ENCODE measurements at places on chromosomes 16 and 17. TPM values are rescaled to one million over a fixed set of nuclear protein-coding genes. Genes with fewer than 3 reads are reported as not detected.

TMEM106A gene
- total RNA-seq = 9.7 TPM

ST6GALNAC1 gene
- 322 TPM for total RNA-seq

MARCHF10 gene
- not detected for total RNA-seq

CES3 gene
- 203 TPM for total RNA-seq

NUP93 gene
- 34.1 TPM for total RNA-seq

ZNF423 gene
- total RNA-seq = 8.2 TPM

SLFN14 gene
- total RNA-seq = not detected

KRTAP2-2 gene
- not detected for total RNA-seq

CFAP119 gene
- total RNA-seq = 5.9 TPM

KRTAP9-2 gene
- total RNA-seq = not detected

KRTAP4-3 gene
- not detected for total RNA-seq

KRTAP4-1 gene
- 0.34 TPM for total RNA-seq

RPRML gene
- not detected for total RNA-seq

SCGB1C2 gene
- not detected for total RNA-seq

RND2 gene
- total RNA-seq = 0.15 TPM

SETD6 gene
- 11.4 TPM for total RNA-seq

CREBBP gene
- 60.7 TPM for total RNA-seq

CBFA2T3 gene
- total RNA-seq = 10.5 TPM

SEPTIN1 gene
- 5.7 TPM for total RNA-seq

KRTAP1-1 gene
- not detected for total RNA-seq

EPN2 gene
- total RNA-seq = 45.9 TPM

- peak; percentile 78 for DNase-seq
Measured at GRCh38 chr16:67428146-67428731, 2.7 kb upstream of the HSD11B2 start.

- no peak for DNase-seq
Measured at GRCh38 chr16:12690024-12690423, 113.7 kb downstream of the CPPED1 start.

GRCh38 chr17:63503341-63503705 lies 19.8 kb upstream of the KCNH6 start:
- no peak for DNase-seq

DNA sequence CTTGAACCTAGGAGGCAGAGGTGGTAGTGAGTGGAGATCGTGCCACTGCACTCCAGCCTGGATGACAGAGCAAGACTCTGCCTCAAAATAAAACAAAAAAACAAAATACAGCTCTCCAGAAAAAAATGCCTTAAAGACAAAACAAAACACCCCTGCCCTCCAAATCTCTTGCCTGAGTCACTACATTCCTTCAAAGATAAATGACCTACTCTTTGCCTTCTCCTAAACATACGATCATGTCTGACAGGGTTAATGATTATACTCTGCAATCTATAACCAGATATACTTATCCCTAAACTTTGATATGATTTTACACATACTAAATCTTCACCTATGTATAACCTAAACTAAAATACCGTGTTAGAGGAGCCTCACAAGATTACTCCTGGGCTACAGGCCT lies 1.4 kb upstream of the SETD6 start:
- DNase-seq = no peak

GRCh38 chr17:56756536-56756935 lies 77.2 kb downstream of the C17orf67 start:
- DNase-seq = no peak

DNA sequence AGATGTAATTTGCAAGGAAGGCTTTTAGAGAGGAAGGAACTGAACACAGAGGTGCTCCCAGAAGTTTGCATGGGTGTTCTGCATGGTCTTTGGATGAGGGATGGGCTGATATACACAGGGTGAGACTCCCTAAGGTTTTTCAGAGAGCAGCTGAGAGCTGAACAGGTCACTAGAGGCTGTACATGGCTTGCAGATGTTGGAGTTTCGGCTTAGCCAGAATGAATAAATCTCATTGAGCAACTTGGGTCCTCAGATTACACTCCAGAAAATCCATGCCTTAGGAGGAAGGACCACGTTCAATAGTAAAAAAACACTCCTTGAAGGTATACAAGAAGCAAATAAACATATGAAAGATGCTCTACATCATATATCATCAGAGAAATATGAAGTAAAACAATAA lies 7.5 kb upstream of the ITGB3 start:
- DNase-seq = no peak

GRCh38 chr16:57893559-57894389 lies 77.2 kb downstream of the CNGB1 start:
- DNase-seq = no peak

- DNase-seq = no peak
Measured at GRCh38 chr16:30413112-30413806, 5.9 kb downstream of the ZNF771 start.

- no peak for DNase-seq
Measured at GRCh38 chr16:75286389-75286788, 35.0 kb upstream of the BCAR1 start.

GRCh38 chr17:350706-351448 lies 1.7 kb downstream of the RPH3AL start:
- DNase-seq = peak; percentile 84

GRCh38 chr17:44906010-44906646 lies 6.9 kb upstream of the EFTUD2 start:
- DNase-seq = no peak

DNA sequence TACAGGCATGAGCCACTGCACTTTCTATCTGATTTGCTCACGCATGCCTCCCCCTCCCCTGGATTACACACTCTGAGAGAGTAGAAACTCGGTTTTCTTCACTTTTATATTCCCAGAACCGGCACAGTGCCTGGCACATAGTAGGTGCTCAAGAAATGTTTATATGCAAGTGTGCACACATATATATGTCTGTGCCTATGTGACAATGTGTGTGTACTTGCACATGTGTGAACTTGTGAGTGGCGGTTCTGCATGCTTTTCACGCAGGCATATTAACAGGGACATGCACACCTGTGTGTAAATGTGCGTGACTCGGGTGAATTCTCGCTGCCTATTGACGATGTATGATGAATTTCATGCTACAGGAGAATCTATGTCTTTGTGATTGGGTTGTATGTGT lies 22.1 kb upstream of the IL21R start:
- no peak for DNase-seq

GRCh38 chr17:17750881-17751280 lies 69.6 kb downstream of the RAI1 start:
- DNase-seq = no peak

DNA sequence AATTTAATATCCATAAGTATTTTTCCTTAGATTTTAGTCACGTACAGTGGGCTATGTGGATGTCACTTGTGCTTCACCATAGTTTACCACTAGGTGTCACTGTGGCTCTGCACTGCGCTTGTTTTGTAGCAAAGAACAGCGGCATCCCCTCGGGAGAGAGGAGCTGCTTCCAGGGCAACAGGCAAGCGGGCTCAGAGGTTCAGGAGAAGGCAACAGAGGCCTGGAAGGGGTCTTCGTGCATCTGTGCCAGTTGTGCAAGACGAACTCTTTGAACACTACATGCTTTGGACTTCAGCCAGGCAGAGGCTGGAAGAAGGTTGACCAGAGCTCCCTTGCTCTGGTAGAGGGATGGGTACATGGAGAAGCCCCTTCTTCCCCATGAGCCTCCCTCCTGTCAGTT lies 20.6 kb downstream of the CYB561 start:
- DNase-seq = no peak

- DNase-seq = no peak
Measured at GRCh38 chr17:16406742-16407674, 8.4 kb upstream of the TRPV2 start.

DNA sequence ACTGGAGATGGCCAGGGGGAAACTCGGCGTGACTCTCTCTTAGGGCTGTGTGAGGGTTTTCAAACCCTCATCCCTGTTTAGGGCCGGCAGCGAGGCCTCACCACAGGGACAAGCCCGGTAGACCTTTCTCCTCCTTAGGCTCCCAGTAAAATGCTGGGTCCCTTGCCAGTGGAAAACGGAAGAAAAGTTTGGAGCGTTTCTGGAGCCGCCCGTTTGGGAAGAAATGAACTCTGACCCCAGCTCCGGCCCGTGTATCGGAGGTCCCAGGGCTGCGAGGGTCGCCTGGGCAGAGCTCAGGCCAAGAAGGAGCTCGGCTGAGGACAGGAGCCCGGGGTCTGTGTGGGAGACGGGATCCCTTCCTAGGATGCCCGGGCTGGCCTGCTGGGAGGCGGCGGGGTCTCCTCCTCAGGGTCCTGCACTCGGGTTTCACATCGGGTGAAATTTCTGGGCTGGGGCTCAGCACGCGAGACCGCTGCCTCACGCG lies 23.2 kb downstream of the ZNF213 start:
- DNase-seq = no peak

DNA sequence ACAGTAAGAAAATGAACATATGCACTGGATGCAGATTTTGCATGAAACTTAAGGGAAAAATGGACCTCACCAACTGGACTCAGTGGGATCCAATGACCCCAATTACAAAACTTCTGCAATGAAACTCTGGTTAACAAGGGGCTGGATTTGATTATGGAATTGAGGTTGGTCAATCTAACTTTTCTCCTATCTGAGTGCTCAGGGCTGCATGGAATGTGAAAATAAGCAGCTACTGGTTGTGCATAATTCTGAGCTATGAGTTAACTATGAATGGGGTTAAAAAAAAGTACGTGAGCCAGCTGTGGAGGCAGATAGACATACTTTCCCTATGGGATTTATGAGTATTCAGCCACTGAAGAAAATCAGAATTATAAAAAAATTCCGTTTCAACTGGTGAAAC lies 9.2 kb downstream of the FAM20A start:
- DNase-seq = no peak

DNA sequence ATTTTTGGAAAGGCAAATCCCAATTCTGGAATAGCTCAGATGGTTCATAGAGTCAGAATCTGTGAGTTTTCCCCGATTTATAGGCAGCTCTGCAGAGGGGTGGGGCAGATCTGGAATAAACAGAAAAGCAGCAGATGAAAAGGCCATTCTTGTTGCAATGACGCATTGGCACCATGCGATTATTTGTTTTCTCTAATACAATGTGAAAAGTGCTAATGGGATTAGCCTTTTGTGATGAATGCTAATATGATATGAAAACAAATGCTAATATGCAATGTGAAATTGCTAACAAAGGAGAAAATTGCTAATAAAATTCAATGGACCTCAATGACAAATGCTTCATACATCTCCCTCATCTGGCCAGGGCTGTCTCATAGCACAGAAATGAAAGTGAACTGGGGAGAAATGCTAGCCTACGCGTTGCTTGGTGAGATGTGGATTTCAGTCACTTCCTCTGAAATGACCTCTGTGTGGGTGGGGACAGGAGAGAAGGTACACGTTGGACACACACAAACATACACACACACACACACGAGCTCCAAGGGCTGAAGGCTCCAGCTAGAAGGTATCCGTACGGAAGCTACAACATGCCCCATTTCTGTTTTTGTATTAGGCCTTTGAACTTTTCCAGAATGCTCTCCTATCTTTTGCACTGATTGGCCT lies 394.5 kb downstream of the XYLT1 start:
- DNase-seq = no peak

DNA sequence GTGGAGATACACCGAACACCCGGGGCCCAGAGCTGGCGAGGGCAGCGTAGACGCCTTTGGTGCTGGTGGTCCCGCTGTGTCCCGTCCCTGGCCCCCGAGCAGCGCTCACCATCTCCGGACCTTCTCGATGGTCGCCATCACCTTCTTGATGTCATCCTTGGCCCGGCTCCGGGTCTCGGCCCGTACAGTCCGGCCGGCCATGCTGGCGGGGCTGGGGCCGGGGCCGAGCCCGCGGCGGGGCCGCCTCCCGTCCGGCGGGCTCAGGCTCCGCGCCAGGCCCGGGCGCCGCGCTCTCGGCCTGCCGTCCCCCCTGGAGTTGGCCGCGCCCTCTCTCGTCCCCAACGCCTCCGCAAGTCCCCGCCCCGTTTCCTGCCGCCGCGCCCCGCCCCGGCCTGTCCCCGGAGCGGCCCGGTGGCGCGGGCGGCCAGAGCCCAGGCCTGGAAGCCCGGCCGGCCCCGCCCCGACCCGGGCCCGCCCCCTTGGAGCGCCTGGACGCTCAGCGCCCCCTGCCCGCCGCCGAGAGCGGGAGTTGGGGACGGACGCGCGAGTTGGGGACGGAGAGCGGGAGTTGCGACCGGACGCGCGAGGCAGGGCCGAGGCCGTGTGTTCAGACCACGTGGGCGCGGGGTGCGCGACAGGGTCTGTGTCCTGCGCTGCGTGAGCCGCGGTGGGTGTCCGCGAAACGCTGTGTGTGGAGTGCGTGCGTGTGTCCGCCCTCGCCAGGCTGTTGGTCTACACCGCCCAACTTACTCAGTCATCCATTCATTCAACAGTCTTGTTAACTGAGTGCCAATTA lies at the start of gene BCL7C:
BCL7C (minus strand) TSS at position 334 of the 796 bp plus-strand sequence; CDS start at position 201, 133 bp downstream.
- DNase-seq = peak; percentile 97

DNA sequence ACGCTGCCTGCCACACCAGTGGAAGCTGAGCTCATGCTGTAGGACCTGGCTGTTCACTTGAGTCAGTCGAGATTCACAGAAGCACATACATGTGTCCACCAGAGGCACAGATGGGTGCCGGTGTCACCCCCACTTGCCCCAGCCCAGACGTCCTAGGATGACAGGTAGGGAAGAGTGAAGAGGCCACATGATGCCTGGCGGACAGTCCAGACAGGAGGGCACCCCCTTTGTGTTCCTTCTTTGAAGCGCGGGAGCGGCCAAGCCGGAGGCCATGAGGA lies 8.8 kb downstream of the UBE2I start:
- no peak for DNase-seq

- peak; percentile 84 for DNase-seq
Measured at GRCh38 chr17:17774009-17774881, 62.5 kb downstream of the SREBF1 start.

- no peak for DNase-seq
Measured at GRCh38 chr16:50496990-50497389, 51.2 kb upstream of the NKD1 start.

GRCh38 chr16:86444661-86445060 lies 65.7 kb upstream of the FOXF1 start:
- DNase-seq = no peak

GRCh38 chr16:15051387-15051951 lies 4.4 kb downstream of the NTAN1 start:
- no peak for DNase-seq

- DNase-seq = no peak
Measured at GRCh38 chr16:28318042-28318744, 25.9 kb downstream of the SBK1 start.
